ENCODE measurements at places on chromosomes 2 and 18.

DNA sequence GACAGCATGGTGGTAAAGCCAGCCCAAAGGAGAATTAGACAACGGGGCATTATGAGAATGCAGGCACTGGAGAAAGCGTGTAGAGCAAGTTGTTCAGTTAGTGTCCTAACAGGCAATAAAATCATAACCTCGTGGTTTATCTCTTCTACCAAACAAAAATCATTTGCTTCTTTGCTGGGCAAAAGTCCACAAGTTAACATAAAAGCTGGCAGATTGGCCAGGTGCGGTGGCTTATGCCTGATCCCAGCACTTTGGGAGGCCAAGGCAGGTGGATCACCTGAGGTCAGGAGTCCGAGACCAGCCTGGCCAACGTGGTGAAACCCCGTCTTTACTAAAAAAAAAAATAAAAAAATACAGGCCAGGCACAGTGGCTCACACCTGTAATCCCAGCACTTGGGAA is 364.1 kb downstream of the SETBP1 start:
- DNase-seq: no peak

GRCh38 chr18:79523736-79524180 is 128.0 kb downstream of the NFATC1 start:
- DNase-seq: no peak

DNA sequence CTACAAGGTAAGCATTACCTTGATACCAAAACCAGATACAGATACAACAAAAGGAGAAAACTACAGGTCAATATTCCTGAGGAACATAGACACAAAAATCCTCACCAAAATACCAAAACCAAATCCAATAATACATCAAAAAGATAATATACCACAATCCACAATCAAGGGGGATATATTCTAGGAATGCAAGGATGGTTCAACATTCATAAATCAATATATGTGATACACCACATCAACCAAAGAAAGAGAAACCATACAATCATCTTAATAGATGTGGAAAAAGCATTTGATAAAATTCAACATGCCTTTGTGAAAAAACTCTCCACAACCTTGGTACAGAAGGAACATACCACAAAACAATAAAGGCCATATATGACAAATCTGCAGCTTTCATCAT is 28.4 kb downstream of the DNAH7 start:
- no peak for DNase-seq

DNA sequence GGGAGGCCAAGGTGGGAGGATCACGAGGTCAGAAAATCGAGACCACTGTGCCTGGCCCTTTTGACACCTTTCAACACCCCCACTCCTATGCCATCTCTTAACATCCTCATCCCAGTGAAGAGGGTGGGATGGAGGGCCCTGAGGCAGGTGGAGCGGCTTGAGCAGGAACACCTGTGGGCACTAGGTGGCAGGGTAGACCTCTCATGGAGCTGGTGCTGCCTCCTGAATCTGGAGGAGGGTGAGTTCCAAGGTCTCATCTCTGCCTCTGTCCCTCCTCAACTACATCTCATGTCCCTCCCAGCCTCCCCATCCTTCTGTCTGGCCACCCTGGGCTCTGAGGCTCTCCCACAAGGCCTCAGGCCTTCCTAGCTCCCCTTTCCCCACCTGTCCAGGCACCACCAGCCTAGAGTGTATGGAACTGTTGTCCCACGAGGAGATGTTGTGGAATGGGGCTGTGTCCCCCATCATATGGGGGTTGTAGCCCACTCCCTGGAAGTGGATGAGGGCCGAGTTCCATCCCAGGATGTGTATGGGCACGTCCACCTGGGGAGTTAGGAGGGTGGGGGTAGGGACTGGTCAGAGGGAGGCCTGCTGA is 17.0 kb upstream of the CRYBA2 start:
- no peak for DNase-seq

- DNase-seq: no peak
Measured at GRCh38 chr2:52710810-52711618, 1056.6 kb upstream of the CHAC2 start.

DNA sequence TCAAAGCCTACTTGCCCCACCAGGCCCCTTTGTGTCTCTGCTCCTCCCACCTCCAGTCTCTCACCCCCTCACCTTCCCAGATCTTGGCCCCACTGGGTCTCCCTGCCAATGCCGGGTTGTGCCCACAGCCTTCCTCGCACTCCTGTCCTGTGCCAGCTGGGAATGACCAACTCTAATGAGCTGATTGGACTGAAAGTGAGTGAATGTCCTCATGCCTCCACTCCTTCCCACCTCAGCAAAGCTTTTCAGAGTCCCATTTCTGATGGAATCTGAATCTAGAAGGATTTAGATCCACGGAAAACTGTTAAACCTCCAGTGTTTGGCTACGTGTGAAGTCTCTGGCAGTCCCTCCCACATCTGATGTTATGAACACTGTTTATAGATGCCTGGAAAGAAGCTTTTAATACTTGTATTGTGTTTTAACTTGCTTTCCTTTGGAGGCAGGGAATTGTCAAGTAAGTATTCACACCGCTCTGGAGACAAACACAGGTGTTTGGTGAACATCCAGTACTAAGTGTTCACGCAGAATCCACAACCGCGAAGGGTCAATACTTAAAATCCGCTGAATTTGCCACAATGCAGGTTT is 103.9 kb downstream of the RTN4 start:
- DNase-seq: no peak

- no peak for DNase-seq
Measured at GRCh38 chr2:28521663-28522062, 25.8 kb downstream of the PLB1 start.

- DNase-seq: no peak
Measured at GRCh38 chr2:169659320-169659719, 34.9 kb downstream of the CFAP210 start.

GRCh38 chr2:21289989-21290388 is 166.2 kb downstream of the TDRD15 start:
- DNase-seq: no peak

DNA sequence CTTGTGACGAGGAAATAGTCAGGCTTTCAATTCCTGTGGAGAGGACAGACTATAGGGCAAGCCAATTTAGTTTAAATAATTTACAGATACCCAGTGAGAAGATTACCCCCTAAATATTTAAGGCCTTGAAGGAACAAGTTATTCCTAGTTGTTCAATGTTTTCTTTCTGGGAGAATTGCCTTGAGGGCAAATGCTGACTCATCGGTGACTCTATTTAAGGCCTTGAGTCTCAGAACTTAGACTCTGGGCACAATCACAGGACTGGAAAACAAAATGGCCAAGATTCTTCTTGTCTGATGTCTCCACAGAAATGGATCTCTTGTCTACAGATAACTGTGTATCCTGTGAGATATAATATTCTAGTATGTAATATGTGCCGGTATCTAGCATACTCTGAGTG is 467.1 kb downstream of the SUCLG1 start:
- DNase-seq: no peak

DNA sequence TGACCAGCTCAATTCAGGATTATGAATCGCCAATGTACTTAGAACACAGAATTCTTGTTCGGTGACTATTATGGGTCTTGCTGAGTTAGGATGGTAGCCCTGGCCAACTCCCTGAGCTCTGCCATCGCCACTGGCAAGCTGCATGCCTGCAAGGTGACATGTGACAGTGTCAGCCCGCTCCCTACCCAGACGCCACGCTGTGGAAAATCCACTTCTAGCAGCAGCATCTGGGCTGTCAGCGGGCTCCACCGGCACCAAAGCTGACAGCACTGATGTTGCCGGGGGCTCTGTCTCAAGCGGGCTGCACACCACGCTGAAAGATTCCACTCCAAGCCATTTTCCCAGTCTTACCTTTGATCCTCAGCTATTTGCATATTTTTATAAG is 100.7 kb downstream of the MYT1L start:
- peak; percentile 35 for DNase-seq

DNA sequence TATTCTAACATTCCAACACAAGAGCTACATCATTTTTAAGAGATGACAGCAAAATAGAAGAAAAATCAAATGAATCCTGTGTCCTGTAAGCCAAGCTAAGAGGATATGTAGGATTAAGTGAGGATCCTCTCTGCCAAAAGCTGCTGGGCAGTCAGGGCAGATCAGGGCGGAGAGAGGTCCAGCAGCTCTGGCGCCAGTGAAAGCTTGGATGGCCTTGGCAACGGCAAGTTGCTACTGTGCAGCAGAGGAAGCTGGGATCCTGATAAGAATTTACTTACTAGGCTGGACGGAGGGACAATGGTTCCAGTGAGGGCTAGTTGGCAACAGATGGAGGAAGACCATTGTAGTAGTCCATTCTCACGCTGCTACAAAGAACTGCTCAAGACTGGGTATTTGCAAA is 391.5 kb downstream of the XIRP2 start:
- no peak for DNase-seq

- DNase-seq: no peak
Measured at GRCh38 chr2:88545118-88545517, 82.1 kb downstream of the EIF2AK3 start.

DNA sequence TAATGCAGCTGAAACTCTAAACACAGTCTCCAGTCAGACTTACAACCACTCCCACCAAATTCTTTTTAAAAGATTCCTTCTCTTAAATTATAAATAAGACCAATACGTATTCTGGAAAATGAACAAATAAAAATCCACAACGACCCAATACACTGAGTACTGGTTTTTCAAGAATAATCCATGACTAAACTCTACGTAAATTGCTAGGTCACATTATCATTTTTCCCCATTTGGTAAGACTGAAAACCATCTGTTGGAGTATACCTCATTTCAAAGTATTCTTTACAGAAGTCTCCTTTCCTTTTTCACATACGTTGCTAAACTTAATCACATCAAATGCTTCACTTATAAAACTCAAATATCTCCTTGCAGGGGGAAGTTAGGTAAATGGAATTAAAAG is 6.0 kb downstream of the ZNF516 start:
- no peak for DNase-seq

DNA sequence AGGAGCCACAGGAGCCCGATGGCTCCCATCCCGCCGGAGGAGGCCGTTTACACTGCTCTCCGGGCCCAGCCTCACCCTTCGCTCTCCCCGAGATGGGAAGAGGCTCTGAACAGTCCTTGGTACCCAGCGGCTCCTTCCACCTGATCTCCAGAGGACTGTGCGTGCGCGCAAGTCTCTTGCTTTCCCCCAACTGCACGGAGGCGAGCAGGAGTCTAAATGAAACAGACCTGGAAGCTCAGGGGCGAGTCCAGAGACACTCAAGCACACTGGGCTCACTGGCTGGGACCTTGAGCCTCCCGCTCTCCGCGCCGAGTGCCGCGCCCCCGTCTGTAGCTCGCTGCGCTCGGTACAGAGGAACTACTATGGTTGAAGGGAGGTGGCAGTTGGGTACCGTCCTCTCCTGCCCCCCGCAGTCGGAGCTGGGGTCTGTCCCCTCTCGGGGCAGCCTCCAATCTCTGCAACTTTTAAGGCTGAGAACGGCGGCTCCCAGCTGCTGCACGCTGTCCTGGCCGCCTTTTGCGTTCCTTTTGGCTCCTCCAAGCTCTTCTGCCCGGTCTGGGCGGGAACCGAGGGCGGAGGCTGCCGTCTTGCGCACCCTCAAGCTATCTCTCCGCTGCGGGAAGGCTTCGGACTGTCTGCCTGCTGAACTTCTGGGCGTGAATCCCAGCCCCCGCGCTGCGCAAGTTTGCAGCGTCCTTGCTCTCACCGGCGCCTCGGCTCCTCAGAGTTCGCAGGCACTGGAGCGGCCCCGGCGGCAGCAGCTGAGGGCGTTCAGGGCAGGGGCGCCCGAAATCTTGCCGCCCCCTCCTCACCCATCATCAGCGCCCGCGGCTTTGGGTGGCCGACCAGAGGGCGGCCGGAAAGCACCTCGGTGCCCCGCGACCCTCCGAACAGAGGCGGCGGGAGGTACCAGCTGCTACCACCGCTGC is 491 bp downstream of the ALK start:
- no peak for DNase-seq

- DNase-seq: no peak
Measured at GRCh38 chr18:66638856-66639629, 35.2 kb upstream of the CDH19 start.

DNA sequence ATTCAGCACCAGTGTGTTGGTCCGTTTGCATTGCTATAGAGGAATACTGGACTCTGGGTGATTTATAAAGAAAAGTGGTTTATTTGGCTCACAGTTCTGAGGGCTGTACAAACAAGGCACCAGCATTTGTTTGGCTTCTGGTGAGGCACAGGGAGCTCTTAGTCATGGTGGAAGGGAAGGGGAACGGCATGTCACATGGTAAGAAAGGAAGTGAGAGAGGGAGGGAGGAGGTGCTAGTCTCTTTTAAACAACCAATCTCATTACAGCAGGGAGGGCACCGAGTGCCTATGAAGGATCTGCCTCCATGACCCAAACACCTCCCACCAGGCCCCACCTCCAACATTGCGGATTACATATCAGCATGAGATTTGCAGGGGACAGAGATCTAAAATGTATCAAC is 143.9 kb upstream of the DLX2 start:
- no peak for DNase-seq
